Activated CD4-positive, alpha-beta T cell treated with anti-CD3 and anti-CD28 coated beads, Interleukin-2, amount 10 ng/mL, durations not matched to agents 7 days and 5 days (primary cell): ENCODE measurements at places on chromosomes 6 and 20. TPM values are rescaled to one million over a fixed set of nuclear protein-coding genes. Genes with fewer than 3 reads are reported as not detected.

Gene PRDM13
- total RNA-seq: not detected

Gene MUC22
- total RNA-seq: not detected

- no peaks in the 10 kb centered on the region for H3K36me3 ChIP-seq
- H3K4me3 ChIP-seq: no peak overlapping the region
- no peaks in the 10 kb centered on the region for H3K4me1 ChIP-seq
- no peaks in the 10 kb centered on the region for H3K27me3 ChIP-seq
- H3K27ac ChIP-seq: no peak overlapping the region
Measured at GRCh38 chr6:121838842-121839241, 403.4 kb downstream of the GJA1 start.

DNA sequence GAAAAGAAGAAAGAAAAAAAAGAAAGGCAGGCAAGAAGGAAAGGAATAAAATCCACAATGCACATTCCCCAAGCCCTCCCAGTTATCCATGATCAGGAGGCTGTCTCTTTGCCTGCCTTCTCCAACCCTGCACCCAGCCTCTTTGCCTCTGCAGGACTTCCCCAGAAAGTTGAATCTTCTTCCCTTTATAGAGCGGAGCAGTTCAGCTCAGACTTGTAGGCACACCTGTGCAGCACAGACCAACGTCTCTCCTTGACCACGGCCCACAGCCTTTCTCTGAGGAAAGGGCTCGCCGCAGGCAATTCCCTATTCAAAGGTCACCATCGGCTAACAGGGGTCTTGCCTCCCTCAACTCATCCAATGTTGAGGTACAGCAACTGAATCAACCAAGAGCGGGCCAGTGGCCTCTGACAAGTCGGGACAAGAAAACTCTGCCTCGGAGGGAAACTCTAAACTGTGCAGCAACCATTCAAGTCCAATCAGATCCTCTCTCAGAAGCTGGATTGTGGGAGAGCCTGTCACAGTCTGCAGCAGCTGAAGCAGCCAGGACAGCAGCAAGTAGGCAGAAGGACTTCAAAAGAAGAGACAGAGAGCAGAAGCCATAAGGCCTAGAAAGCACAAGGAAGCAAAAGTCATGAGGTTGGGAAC, 529.2 kb upstream of the JARID2 start:
- H3K4me3 ChIP-seq: no peak overlapping the region
- no peak for DNase-seq
- no peaks in the 10 kb centered on the region for H3K27me3 ChIP-seq
- H3K4me1 ChIP-seq: peaks cover 35% of the 10 kb centered on the region
- H3K36me3 ChIP-seq: peaks cover 4% of the 10 kb centered on the region
- H3K27ac ChIP-seq: no peak overlapping the region

DNA sequence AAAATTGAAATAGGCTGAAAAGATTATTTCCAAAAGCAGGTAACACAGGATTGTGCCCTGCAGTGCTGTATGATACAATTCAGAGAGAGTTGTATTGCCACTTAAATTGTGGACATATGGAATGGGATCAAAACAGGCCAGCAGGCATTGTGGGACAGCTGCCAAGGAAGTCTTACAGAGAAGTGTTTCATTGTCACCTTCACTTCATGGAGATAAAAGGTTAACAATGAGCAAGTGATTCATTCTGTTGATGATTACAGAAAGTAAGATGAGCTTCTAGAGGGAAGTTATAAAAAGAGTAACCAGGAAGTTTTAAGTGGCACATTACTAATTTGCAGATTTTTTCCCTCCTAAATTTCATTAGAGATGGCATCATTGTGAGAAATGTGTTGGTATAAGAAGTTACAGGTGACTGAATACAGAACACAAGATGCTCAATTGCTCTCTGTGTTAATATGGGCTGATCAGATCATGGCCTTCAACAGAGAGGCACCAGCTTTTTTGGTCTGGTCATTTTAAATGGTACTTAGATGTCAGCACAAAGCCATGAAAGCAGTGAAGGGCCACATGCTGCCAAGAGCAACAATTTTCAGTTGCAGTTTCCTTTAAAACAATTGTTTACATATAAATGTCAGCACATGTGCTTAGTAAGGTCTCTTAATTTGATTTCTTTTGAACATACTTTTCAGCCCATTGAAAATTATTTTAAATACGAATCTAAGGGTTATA, 402.5 kb upstream of the FKBP1C start:
- H3K36me3 ChIP-seq: no peaks in the 10 kb centered on the region
- no peak overlapping the region for H3K27ac ChIP-seq
- H3K4me1 ChIP-seq: no peaks in the 10 kb centered on the region
- no peak overlapping the region for H3K4me3 ChIP-seq
- no peak for DNase-seq
- no peaks in the 10 kb centered on the region for H3K27me3 ChIP-seq

Gene PRSS16
- 1.1 TPM for total RNA-seq

- no peak overlapping the region for H3K27ac ChIP-seq
- H3K4me3 ChIP-seq: no peak overlapping the region
- DNase-seq: no peak
- no peaks in the 10 kb centered on the region for H3K36me3 ChIP-seq
- no peaks in the 10 kb centered on the region for H3K4me1 ChIP-seq
Measured at GRCh38 chr6:142279350-142280180, 22.2 kb upstream of the ADGRG6 start.

DNA sequence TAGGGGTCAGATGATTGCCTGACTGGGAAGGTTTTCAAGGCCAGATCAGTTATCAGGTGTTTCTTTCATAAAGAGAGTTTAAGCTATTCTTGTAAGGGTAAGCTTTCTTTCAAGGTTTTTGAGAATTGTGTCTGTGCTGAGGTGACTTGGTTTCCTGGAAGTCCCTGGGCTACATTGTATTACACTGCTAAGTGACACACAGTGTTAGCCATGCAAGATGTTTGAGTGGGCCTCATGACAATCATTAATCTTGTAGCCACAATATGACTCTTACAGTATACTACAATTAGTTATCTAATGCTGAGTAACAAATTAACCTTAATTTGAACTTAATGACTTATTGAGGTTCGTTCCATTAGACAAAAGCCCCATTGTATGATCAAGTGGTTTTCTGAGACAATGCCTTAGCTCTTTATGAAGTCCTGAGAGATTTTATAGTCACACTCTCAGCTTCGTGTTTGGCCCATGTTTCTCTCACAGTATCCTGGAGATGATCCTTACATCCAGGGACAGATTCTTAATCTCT, 186.7 kb downstream of the RPS12 start:
- DNase-seq: no peak
- H3K36me3 ChIP-seq: no peaks in the 10 kb centered on the region

Gene PTGIS
- 0.40 TPM for total RNA-seq

Gene ADGB
- total RNA-seq: not detected

Gene GRM1
- not detected for total RNA-seq

- H3K36me3 ChIP-seq: no peaks in the 10 kb centered on the region
- DNase-seq: no peak
- no peak overlapping the region for H3K27ac ChIP-seq
- H3K27me3 ChIP-seq: peaks cover 24% of the 10 kb centered on the region
- H3K4me1 ChIP-seq: no peaks in the 10 kb centered on the region
Measured at GRCh38 chr6:106743612-106744011, 114.2 kb downstream of the QRSL1 start.

DNA sequence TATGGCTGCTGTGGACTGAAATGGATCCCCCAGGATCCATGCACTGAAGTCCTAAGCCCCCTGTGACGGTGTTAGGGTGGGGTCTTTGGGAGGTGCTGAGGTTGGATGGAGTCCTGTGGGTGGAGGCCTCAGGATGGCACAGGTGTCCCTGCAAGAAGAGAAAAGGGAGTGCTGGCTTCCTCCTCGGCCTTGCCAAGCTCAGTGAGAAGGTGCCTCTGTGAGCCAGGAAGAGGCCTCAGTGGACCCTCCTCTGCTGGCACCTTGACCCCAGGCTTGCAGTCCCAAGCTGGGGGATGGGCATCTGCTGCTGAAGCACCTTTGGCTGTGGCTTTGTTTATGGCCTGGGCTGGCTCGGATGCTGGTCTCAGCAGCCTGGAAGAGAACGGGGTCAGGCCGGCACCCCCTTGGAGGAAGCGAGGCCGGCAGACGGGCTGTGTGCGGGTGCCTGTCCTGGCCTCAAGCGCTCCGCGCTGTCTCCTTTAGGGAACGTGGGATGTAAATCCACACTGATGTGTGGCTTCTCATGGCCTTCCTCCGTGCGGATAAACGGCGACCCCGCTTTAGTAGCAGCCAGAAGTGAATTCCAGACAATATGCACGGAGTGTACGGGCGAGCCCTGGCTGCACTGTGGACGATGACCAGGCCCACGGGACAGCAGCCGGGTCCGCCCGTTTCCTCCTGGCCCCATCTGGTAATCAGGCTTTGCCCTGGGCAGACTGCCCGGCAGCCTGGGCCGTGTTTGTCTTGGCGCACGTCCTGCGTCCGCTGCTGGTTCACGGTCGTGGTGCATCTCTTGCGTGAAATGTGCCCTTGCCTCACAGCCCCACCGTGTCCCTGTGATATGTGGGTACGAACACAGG, 182.6 kb downstream of the ERMARD start:
- H3K4me3 ChIP-seq: no peak overlapping the region
- no peaks in the 10 kb centered on the region for H3K4me1 ChIP-seq
- DNase-seq: no peak

DNA sequence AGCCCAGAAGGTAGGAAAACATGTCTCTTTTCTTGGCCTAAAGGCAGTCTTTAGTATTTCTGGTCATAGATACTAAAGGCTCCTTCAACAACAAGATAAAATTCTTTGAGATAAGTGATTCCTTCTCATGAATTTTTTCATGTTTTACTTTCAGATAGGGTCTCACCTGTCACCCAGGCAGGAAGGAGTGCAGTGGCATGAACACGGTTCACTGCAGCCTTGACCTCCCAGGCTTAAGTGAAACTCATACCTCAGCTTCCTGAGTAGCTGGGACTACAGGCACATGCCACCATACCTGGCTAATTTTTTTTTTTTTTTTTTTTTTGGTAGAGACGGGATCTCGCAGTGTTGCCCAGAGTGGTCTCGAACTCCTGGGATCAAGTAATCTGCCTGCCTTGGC, 9.1 kb downstream of the PNLDC1 start:
- H3K36me3 ChIP-seq: peaks cover 2% of the 10 kb centered on the region
- H3K4me3 ChIP-seq: no peak overlapping the region
- no peaks in the 10 kb centered on the region for H3K27me3 ChIP-seq
- DNase-seq: no peak
- peaks cover 4% of the 10 kb centered on the region for H3K4me1 ChIP-seq
- no peak overlapping the region for H3K27ac ChIP-seq

GRCh38 chr6:72740135-72740534, 118.3 kb downstream of the KCNQ5 start:
- peaks cover 17% of the 10 kb centered on the region for H3K4me1 ChIP-seq
- H3K36me3 ChIP-seq: no peaks in the 10 kb centered on the region
- DNase-seq: no peak
- no peak overlapping the region for H3K4me3 ChIP-seq

DNA sequence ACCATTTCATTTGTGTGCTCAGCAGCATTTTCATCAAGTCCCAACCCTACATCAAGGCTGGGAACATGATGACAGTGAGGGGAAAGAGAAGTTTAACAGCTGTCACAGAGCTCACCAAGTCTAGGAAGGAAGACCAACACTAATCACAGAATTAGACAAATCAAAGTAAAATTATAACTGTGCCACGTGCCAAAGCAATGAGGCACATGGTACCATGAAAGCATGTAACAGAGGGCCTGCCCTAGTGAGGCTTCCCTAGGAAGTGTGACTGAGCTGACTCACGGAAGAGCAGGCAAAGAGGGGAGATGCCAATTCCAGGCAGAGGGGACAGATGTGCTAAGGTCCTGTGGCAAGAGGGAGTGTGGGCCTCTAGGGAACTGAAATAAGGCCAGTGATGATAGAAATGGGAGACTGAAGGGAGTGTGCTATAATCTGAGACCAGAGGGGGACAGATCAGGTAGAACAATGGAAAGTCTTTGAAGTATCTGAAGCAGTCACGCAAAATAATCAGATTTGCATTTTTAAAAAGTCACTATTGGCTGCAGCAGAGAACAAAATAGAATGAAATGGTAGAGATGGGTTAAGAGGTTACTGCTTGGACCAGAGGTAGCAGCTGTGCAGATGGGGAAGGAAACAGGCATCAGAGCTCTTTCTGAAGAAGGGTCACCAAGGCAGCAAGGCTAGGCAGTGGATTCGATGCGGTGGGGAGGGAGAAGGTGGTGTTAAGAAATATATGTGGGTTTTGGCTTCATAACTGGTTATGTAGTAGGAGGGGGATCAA, 86.8 kb downstream of the GPR6 start:
- H3K27me3 ChIP-seq: peaks cover 37% of the 10 kb centered on the region
- no peak overlapping the region for H3K27ac ChIP-seq
- no peak for DNase-seq
- H3K36me3 ChIP-seq: no peaks in the 10 kb centered on the region

DNA sequence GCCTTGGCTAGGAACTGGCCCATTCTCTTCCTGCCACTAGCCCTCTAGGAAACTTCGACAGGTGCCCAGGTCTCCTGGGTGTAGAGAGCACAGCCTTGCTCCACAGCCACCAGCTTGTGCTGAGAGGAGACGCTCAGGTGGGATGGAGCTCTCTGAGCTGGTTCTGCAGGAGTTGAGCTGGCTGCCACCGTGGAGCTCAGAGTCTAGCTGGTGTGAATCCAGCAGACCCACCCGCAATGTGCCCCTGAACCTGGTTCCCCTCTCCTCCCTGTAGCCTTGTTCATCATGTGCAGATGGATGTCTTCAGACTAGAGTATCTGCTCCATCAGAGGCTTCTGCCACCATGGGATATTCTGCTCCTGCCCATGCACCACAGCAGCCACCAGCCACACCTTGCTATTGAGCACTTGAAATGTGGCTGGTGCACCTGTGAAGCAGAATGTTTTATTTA, 222.5 kb downstream of the SYNDIG1 start:
- peaks cover 7% of the 10 kb centered on the region for H3K27me3 ChIP-seq
- no peak for DNase-seq

DNA sequence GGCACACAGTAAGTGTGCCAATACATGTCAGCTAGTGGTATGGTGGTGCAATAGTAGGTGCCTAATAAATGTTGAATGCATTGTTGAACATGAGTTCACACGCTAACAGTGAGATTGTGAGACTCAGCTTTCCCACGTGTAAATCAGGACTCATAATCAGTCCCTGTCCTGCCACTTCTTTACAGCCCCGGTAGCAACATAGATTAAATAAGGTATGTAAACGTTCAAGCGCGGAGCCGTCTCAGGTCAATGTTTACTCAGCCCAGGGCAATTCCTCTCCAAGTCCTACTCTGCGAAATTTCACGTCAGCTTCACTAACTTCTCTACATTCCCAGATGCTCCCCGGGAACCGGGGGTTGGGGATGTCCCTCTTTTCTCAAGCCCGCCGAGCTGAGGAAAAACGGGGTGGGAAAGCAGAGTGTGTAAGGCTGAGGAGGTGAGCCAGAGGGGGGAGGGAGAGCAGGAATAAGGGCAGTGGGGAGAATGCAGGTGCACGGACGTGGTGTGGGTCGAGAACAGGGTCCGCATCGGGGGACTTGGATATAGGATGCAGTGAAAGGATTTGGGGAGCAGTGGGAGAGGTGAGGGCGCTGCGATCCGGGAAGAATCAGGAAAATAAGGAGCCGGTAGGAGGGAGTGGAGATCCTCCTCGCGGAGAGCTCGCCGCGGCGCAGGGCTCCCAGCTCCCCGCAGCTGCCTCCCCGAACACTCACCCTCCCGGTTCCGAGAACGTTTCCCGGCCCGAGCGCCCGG, 544 bp upstream of the TP53INP2 start:
- peaks cover 29% of the 10 kb centered on the region for H3K4me1 ChIP-seq
- peak overlapping the region; percentile 90 for H3K4me3 ChIP-seq
- peak; percentile 12 for DNase-seq
- peaks cover 8% of the 10 kb centered on the region for H3K27me3 ChIP-seq
- H3K36me3 ChIP-seq: no peaks in the 10 kb centered on the region

Gene SLC22A2
- total RNA-seq: not detected

GRCh38 chr6:148674306-148674705, 72.5 kb upstream of the UST start:
- H3K4me1 ChIP-seq: no peaks in the 10 kb centered on the region
- peaks cover 3% of the 10 kb centered on the region for H3K36me3 ChIP-seq
- DNase-seq: no peak
